ENCODE measurements at places on chromosomes 16 and 17. TPM values are rescaled to one million over a fixed set of nuclear protein-coding genes. Genes with fewer than 3 reads are reported as not detected.

Gene SEZ6L2
- 17.7 TPM for total RNA-seq

Gene MPDU1
- total RNA-seq = 203 TPM

Gene KRTAP9-4
- total RNA-seq = not detected

Gene KCNH6
- not detected for total RNA-seq

Gene PPY
- not detected for total RNA-seq

Gene ZPBP2
- total RNA-seq = not detected

Gene FBXL16
- not detected for total RNA-seq

Gene GP1BA
- total RNA-seq = under 0.01 TPM

Gene TMEM11
- total RNA-seq = 25.5 TPM

Gene TBC1D3E
- total RNA-seq = not detected

Gene P2RX5
- 2.0 TPM for total RNA-seq

Gene KRT33A
- not detected for total RNA-seq

Gene CDH3
- total RNA-seq = 0.29 TPM

Gene HCRT
- not detected for total RNA-seq

Gene VPS35L
- total RNA-seq = 64.1 TPM

Gene MYL11
- total RNA-seq = not detected

Gene FOXC2
- not detected for total RNA-seq

Gene FBXL20
- total RNA-seq = 11.3 TPM

Gene PPP1R27
- total RNA-seq = not detected

Gene STUB1
- 91.5 TPM for total RNA-seq

Gene CMTM1
- 2.4 TPM for total RNA-seq

Gene MYL4
- total RNA-seq = not detected

Gene LPO
- 0.22 TPM for total RNA-seq

Gene AIPL1
- not detected for total RNA-seq

Gene CLEC18A
- 0.66 TPM for total RNA-seq

Gene AGRP
- total RNA-seq = not detected

Gene MAPT
- total RNA-seq = 0.29 TPM

Gene CACNB1
- total RNA-seq = 6.2 TPM

Gene SCGB1C2
- not detected for total RNA-seq

Gene IL34
- 6.1 TPM for total RNA-seq

Gene TLCD3A
- 22.3 TPM for total RNA-seq

Gene TMC5
- not detected for total RNA-seq

Gene KIFC3
- total RNA-seq = 170 TPM

Gene SBK1
- not detected for total RNA-seq

Gene SLC35G6
- not detected for total RNA-seq

Gene WNT3
- 1.7 TPM for total RNA-seq

Gene HYDIN
- total RNA-seq = 0.22 TPM

Gene TAT
- not detected for total RNA-seq

Gene ATP2A1
- 0.44 TPM for total RNA-seq

Gene ZNF598
- 54.9 TPM for total RNA-seq

Gene C1QTNF8
- total RNA-seq = not detected

Gene HEATR9
- not detected for total RNA-seq

Gene TMEM220
- 1.6 TPM for total RNA-seq

Gene KRTAP3-2
- not detected for total RNA-seq

Gene C17orf100
- 1.1 TPM for total RNA-seq
